ENCODE measurements at places on chromosomes 11 and 22.

DNA sequence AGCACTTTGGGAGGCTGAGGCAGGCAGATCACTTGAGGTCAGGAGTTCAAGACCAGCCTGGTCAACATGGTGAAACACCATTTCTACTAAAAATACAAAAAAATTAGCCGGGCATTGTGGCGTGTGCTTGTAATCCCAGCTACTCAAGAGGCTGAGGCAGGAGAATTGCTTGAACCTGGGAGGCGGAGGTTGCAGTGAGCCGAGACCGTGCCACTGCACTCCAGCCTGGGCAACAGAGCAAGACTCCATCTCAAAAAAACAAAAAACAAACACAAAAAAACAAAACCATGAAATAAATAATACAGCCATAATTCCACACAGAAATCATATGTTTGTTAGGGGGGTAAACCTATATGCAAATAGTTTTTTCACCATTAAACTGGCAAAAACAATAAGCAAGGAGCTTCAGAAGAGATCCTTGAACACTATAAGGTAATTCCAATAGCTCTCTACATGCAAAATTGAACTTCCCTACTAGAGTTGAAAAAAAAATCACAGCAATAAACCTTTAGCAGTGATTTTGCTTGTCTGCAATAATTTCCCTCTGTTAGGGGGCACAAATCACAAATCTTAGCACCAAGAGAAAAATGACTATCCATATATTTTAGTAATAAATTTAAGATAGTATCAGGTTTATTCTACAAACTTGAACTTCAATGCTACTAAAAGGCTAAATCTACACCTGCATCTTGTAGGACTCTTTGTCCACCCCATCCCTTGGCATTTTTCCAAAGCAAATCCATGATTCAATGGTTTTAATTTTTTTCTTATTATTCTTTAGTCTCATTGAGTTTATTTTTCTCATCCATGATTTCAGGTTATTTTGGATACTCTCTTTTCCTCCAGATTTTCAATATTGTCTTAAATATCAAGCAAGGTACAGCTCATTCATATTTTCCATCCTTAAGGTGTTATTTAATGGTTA is 3.9 kb downstream of the CSTF3 start:
- no peak for DNase-seq

- DNase-seq, result no peak
These were observed 10.1 kb upstream of the OR4A15 start for GRCh38 chr11:55357560-55358184.

GRCh38 chr11:73072935-73073481 is 69.1 kb downstream of the FCHSD2 start:
- DNase-seq, result no peak

- peak; percentile 49 for DNase-seq
These were observed 80.0 kb downstream of the TRIM29 start for GRCh38 chr11:120057595-120058581.

- no peak for DNase-seq
These were observed 116.6 kb upstream of the TOP3B start for GRCh38 chr22:22099194-22099486.
